ENCODE measurements at places on chromosomes 2 and 18. TPM values are rescaled to one million over a fixed set of nuclear protein-coding genes. Genes with fewer than 3 reads are reported as not detected.

- DNase-seq, result peak; percentile 80
Observed at GRCh38 chr2:45494275-45494977, 116.6 kb downstream of the SRBD1 start.

- DNase-seq, result peak; percentile 90
Observed at GRCh38 chr2:70123051-70123828, 36.0 kb downstream of the PCBP1 start.

DNA sequence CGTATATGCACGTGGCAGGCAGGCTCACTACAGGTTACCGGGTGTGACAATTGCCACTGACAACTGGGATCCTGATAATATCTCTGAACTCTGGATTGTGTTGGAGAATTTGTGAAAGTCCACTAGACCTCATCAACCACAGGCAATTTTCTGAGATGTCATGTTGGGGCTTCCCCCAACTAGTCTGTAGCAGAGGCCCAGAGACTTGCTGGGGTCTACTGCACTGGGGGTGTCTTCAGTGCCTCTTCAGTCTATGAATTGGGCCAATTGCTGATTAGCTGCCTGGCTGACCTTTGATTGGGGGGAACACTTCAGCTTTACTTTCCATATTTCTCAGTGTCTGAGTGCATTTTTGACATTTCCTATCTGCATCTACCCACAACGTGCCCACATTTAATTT, 201.5 kb downstream of the MTX2 start:
- no peak for DNase-seq

- DNase-seq, result no peak
Observed at GRCh38 chr2:239470151-239470900, 69.5 kb upstream of the HDAC4 start.

GRCh38 chr2:3041841-3042600, 335.6 kb downstream of the EIPR1 start:
- no peak for DNase-seq

GRCh38 chr18:42001801-42002200, 46.8 kb downstream of the PIK3C3 start:
- no peak for DNase-seq

DNA sequence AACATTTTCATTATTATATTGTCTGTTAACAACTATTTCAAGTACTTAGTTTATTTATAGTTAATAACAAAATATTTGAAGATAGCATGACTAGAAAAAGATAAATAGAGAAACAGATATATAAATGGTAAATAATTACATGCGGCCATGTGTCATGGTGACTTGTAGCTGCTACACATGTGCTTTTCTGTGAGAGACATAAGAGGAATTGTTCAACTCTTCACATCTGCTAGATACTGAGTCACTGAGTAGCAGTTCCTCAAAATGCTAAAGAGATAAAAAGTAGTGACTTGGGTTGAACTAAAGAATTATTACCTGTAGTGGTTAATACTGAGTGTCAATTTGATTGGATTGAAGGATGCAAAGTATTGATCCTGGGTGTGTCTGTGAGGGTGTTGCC, 37.5 kb upstream of the SCN9A start:
- DNase-seq, result no peak

Gene MAP4K4
- 91.9 TPM for total RNA-seq

Gene POMC
- not detected for total RNA-seq
